ENCODE measurements at places on chromosomes 1 and 21. TPM values are rescaled to one million over a fixed set of nuclear protein-coding genes. Genes with fewer than 3 reads are reported as not detected.
A peak's percentile ranks its signal among the peaks of the same experiment; 100 is the strongest.

OR2T11 gene
- total RNA-seq: not detected

MYCL gene
- not detected for total RNA-seq

C4BPA gene
- total RNA-seq: not detected

SPRR2D gene
- total RNA-seq: not detected

RAB13 gene
- total RNA-seq: 6.5 TPM

KCNA3 gene
- total RNA-seq: 49.0 TPM

PINK1 gene
- total RNA-seq: 3.3 TPM

OR2L5 gene
- total RNA-seq: not detected

DNA sequence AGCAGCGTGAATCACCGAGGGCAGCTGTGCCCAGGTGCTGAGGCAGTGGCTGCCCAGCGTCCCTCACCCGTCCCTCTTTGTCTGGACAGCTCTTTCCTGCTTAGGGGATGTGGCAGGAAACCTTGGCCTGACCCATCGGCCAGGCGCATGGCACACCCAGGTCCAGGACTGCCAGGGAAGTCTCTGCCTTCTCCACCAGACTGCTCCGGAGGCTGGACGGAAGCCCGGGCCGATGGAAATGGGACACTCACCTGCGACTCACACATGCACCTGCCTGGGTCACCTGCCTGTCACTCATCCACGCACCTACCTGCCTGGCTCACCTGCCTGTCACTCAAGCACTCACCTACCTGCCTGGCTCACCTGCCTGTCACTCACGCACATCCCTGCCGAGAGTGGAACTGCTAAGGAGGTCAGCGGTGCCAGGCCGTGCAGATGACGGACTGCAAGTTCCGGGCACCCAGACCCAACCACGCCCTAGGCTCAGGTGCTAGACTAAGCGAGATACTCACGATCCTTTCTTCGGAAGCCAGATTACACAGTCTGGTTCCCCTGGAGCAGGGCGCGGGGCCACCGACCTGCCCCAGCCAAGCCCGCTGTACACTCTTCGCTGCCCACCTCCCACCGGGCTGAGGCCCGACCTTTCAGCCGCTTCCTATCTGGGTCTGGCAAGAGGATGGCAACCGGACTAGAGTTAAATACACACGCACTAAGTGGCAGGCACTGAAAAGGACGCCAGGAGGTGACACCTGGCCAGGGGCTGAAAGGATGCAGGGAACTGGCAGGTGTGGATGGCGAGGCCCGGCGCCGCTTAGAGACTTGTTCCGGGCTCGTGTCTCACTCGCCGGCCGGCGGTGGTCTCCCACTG is 1.1 kb downstream of the UBE2J2 start:
- no peaks in the 10 kb centered on the region for H3K27me3 ChIP-seq
- H3K36me3 ChIP-seq: peaks cover 29% of the 10 kb centered on the region
- H3K27ac ChIP-seq: peak overlapping the region; percentile 87
- H3K4me3 ChIP-seq: peak overlapping the region; percentile 89

DNA sequence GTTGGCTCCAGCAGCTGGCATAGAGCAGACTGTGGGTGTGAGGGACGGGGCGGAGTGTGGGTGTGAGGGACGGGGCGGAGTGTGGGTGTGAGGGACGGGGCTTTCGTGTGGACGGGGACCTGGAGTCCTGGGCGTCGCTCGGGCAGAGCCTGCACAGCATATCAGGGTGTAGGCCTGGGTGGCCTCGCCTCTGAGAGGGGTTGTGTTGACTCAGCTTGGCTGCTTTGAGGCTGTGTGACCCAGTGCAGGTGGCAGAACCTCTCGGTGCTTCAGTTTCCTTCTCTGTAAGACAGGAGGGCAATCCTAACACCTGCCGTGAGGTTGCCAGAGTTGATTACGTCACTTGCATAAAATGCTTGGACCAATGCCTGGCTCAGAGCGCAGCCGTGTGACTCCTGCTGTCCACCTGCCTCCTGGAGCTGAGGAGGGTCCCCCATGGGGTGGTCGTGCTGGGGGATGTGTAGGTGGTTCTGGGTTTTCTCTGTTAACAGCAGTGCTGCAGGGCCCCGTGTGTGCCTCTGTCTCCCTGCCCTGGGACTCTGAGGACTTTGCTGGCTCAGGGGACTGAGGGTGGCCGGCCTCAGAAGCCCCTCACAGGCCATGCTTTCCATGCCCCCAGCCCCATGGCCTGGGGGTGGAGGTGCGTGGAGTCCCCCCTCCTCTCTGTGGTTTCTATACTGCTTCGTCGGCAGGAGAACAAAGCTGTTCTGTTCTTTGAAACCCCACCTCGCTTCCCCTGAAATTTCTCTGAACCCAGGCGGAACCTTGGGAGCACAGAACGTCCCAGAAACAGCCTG is 15.4 kb downstream of the PDXK start:
- H3K4me3 ChIP-seq: no peak overlapping the region
- H3K4me1 ChIP-seq: peaks cover 43% of the 10 kb centered on the region
- no peaks in the 10 kb centered on the region for H3K27me3 ChIP-seq
- H3K27ac ChIP-seq: no peak overlapping the region
- peaks cover 24% of the 10 kb centered on the region for H3K36me3 ChIP-seq

GRCh38 chr1:153661111-153661708 is 2.7 kb downstream of the SNAPIN start:
- no peak overlapping the region for H3K27ac ChIP-seq
- peaks cover 54% of the 10 kb centered on the region for H3K36me3 ChIP-seq
- peaks cover 16% of the 10 kb centered on the region for H3K4me1 ChIP-seq
- no peak for DNase-seq
- no peaks in the 10 kb centered on the region for H3K27me3 ChIP-seq

DNA sequence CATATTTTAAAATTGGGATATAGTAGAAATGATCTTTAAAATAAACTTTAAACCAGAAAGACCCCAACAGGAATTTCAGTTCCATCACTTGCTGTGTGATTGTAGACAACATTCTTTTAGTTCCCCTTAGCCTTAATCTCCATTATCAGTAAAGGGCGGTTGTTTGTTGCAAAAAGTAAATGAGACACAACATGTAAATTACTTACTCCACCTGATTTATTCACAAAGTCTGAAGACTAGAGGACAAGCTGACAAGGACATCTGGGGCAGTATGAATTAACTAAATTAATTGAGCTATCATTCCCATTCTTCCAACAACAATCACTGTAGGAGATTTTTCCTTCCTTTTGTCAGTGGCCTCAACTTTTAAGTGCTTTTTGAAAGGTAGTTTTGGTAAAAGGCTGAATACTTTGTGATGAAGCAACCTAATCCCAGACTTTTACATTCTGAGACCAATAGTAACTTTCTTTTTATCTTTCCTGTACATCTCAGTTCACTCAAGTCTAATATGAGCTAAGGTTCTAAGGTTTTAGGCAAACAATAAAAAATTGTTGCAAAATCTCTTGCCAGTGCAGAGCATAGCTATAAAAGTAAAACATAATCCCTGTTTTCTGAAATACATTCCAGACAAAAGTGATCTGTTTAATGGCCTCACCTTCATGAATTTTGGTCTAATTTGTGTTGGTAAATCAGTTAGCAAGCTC is 6.2 kb downstream of the SLC19A2 start:
- peaks cover 14% of the 10 kb centered on the region for H3K36me3 ChIP-seq
- H3K27me3 ChIP-seq: no peaks in the 10 kb centered on the region
- DNase-seq: no peak

DNA sequence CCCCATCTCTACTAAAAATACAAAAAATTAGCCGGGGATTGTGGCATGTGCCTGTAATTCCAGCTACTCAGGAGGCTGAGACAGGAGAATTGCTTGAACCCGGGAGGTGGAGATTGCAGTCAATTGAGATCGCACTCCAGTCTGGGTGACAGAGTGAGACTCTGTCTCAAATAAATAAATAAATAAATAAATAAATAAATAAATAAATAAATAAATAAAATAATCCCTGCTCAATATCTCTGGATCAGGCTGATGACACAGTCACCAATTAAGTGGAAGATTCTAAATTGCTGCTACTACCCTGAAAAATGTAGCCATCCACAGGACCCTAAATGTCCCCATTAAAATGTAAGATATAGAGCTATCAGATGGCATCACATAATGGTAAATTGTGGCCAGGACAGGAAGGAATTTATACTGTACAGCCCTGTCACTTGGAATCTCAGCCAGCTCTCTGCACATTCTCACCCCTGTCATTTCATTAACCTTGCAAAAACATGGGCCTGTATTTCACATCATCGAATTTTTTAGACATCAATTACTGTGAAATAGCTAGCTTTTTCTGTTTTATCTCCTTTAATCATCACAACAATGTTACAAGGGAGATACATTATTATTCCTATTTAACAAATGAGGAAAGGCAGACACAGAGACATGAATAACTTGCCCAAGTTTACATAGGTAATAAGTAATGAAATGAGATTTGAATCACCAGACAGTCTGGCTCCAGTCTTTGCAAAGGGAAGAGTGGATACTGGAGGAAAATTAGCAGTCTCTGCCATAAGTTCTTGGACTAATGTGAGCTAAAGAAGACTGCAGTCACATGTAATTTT is 56.7 kb upstream of the NTPCR start:
- DNase-seq: no peak
- peaks cover 5% of the 10 kb centered on the region for H3K27me3 ChIP-seq
- no peak overlapping the region for H3K27ac ChIP-seq
- no peak overlapping the region for H3K4me3 ChIP-seq
- H3K4me1 ChIP-seq: no peaks in the 10 kb centered on the region

DNA sequence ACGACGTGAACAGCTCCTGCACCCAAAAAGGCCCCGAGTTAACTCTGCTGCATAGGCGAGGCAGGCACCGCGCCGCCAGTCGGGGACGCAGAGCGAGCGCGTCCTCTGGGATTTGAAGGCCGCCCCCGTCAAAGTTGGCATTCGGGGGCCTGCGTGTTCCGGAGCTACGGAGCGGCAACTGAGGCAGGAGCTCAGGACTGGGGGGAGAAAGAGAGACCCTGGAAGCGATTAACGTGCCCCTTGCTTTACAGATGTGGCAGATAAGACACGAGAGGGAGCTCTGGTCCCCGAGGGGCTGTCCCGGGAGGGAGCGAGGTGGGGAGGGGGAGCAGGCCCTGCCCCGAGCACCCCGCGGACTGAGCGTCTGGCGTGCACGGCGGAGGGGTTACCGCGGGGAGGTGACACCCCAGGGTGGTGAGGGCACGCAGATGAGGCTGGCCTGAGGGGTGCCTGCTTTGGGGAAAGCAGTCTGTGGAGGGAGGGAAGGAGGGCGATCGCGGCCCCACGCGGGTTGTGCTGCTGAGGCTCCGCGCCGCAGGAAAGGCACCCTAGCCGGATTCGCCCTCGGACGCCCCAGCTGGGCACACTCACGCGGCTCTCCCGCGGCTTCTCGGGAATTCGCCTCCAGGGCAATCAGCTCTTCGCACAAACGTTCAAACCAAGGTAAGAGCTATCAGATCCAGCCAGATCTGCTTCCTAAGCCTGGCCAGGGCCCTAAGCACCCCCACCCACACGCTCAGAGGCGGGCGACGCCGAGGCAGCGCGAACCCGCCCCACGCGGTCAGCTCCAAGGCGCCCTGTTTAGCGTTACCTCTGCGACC is 26.5 kb downstream of the ACTA1 start:
- no peak overlapping the region for H3K27ac ChIP-seq
- H3K4me1 ChIP-seq: peaks cover 29% of the 10 kb centered on the region
- peak overlapping the region; percentile 22 for H3K4me3 ChIP-seq
- no peaks in the 10 kb centered on the region for H3K36me3 ChIP-seq

GRCh38 chr1:5491207-5491904 is 500.9 kb downstream of the NPHP4 start:
- peaks cover 4% of the 10 kb centered on the region for H3K27me3 ChIP-seq
- H3K4me3 ChIP-seq: no peak overlapping the region
- no peak for DNase-seq
- no peaks in the 10 kb centered on the region for H3K4me1 ChIP-seq
- H3K27ac ChIP-seq: no peak overlapping the region

DNA sequence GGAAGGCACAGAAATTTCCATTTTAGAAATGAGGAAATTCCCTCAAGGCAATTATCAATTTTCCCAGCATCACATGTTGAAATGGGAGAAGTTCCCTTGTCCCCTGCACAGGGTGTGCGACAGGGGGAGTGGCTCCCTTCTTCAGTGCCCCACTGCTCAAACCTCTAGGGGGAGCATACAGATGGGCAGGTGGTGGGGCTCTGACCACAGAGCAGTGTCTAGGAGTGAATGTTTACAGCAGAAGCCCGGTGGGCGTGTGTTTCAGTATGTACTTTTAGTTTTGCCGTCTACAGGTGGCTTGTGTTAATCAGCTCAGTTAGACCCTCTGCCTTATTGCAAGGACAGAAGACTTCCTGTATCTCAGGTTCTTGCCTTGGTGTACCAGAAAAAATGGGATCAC is 493.7 kb upstream of the PLXNA2 start:
- no peak overlapping the region for H3K4me3 ChIP-seq
- H3K27me3 ChIP-seq: no peaks in the 10 kb centered on the region
- DNase-seq: no peak
- no peaks in the 10 kb centered on the region for H3K4me1 ChIP-seq

DNA sequence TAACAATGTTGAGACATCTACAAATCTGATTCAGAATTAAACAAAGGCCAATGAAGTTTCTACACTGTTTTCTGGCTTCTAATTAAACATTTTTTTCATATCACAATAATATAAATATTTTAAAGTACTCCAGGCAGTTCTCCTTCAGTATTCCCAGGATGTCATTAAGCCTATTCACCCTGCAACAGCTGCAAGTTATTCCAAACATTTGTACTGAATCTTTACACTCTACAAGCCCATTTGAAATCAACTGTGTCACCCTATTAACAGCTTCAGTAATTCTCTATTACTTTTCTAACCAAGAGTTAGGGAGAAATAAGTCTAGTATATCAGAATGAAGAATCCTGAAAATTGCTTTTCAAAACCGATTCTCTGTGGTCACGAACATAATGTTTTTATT is 124.6 kb downstream of the OLFML2B start:
- no peak overlapping the region for H3K27ac ChIP-seq
- DNase-seq: no peak
- H3K4me1 ChIP-seq: no peaks in the 10 kb centered on the region
- H3K4me3 ChIP-seq: no peak overlapping the region
- peaks cover 2% of the 10 kb centered on the region for H3K36me3 ChIP-seq

DNA sequence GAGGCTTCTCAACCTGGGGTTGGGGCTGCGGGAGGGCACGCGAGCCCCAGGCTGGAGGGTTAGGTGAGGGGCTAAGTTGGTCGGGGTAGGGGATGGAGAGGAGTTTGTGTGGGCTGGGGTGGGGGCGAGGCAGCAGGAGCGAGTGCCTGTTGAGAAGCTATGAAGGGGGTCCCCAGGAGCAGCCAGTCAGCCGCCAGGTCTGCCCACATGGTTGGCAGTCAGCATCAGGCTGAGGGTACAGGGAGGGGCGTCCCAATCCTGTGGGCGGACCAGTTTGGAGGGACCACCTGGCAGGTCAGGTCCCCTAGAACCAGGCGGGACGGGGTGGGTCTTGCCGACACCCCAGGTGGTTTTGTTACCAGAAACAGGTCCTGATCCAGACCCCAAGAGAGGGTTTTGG is 400 bp upstream of the TRIM17 start:
- DNase-seq: no peak
- H3K4me3 ChIP-seq: peak overlapping the region; percentile 6
- H3K27me3 ChIP-seq: peaks cover 25% of the 10 kb centered on the region
- peaks cover 32% of the 10 kb centered on the region for H3K4me1 ChIP-seq
- no peak overlapping the region for H3K27ac ChIP-seq

Data from activated CD8-positive, alpha-beta T cell treated with anti-CD3 and anti-CD28 coated beads, Interleukin-2, amount 10 ng/mL, durations not matched to agents 7 days and 5 days (primary cell).